ENCODE measurements at places on chromosomes 1 and 21.

GRCh38 chr1:226903819-226904716, 33.7 kb downstream of the PSEN2 start:
- DNase-seq = peak; percentile 38

DNA sequence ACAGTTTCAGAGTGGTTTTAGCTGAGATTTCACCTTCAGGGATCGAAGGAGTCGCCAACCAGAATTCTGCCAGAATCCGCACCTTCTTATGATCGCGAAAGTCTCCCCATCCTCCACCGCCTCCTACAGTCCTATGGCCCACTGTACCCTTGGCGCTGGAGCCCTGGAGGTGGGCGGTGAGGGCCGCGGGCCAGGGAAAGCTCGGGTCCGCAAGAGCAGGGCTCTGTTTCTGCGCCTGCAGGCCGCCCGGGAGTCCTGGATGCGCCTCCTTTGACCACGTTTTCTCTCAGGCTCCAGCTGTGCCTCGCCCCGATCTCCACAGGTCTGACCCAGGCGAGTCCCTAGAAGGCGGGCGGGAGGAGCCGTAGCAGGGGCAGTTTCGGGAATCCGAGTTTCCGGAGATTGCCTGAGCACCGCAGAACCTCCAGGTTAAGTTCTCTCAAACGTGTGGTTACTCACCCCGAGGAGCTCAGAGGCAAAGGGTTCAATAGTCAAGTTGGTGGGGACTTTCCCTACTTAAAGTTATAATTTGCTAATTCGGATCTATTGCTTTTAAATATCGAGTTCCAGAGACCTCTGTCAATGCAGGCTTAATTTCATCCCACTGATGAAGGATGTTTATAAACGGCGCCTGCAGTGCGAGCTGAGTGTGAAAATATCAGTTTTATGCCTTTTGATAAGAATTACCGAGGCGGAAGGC, 3.2 kb upstream of the LHX8 start:
- DNase-seq = no peak

DNA sequence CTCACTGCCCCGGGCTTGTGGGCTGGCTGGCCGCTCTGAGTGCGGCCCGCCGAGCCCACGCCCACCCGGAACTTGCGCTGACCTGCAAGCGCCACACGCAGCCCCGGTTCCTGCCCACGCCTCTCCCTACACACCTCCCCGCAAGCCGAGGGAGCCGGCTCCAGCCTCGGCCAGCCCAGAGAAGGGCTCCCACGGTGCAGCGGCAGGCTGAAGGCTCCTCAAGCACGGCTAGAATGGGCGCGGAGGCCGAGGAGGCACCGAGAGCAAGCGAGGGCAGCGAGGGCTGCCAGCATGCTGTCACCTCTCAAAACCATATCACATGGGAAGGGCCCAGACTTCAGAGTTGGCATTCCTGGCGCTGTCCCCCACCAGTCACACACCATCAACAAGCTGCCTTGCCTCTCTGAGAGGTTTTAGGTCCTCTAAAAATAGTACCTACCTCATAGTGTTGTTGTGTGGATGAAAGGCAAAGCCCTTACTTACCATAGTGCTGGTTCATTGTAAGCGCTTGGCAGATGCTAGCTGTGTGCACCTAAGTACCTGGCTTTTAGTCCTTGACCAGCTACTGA, 13.4 kb downstream of the LDLRAD1 start:
- DNase-seq = no peak

- peak; percentile 49 for DNase-seq
These were observed 738.0 kb downstream of the PTPRU start for GRCh38 chr1:29974316-29974724.

- no peak for DNase-seq
These were observed 39.7 kb downstream of the RIPK4 start for GRCh38 chr21:41726970-41727783.

GRCh38 chr1:235893840-235894239, 27.1 kb upstream of the LYST start:
- no peak for DNase-seq

- no peak for DNase-seq
These were observed 108.8 kb downstream of the NAV1 start for GRCh38 chr1:201647722-201648065.

- no peak for DNase-seq
These were observed 4.0 kb downstream of the S100A7A start for GRCh38 chr1:153420306-153420705.

GRCh38 chr1:17709981-17710380, 45.2 kb upstream of the ACTL8 start:
- no peak for DNase-seq

- no peak for DNase-seq
These were observed 225.8 kb downstream of the RYR2 start for GRCh38 chr1:237267743-237268142.

DNA sequence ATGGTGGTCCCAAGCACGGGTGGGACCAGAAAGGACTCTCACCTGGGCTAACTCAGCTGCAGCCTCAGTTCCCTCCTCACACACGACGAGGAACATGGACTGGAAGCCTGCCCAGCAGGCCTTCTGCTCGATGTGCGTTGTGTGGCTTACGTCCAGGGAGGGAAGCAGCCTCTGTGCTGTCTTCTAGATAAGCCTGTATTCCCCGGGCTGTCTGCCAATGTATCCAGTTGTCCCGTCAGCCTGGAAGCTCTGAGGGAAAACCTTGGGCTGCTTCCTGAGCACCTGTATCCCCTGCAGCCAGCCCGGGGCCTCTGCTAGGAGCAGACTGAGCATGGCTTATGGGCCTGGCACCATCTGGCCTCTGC, 10.5 kb downstream of the PCSK9 start:
- DNase-seq = no peak

DNA sequence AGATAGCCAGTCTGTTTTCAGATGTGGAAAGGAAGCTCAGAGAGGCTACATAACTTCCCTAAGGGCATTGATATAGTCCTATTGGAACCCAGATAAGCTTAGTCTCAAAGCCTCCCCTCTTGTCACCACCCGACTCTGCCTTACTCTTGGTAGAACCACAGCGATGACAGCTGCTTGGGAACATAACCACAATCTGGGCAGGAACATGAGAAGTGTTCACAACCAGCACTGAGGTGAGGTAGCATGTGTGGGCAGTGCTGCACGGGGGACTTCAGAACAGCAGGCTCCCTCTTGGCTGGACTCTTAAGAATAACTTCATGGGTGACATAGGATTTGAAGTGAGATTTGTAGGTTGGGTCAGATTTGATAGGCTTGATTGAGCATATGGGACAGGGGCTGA, 9.3 kb upstream of the S100A10 start:
- DNase-seq = no peak
